ENCODE measurements at places on chromosomes 3 and 15.
A peak's percentile ranks its signal among the peaks of the same experiment; 100 is the strongest.

DNA sequence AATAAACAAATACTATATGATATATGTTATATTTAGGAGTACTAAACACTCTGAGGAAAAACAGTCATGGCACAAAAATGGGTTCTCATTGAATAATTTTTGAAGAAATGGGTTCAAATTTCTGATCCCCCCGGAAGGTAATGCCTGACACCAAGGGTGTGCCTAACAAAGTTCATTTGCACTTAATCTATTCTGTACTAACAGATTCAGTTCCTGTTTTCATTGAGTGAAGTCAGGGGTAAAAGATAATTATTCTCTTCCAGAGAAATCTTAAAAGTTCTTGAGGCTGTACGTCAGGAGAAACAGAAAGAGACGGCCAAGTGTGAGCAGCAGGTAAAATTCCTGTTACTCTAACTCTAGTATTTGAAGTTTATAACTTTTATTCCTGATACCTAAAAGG, 34.5 kb upstream of the TMEM42 start:
- DNase-seq = no peak

- no peak for DNase-seq
Measured at GRCh38 chr15:29903785-29904464, 81.7 kb upstream of the TJP1 start.

DNA sequence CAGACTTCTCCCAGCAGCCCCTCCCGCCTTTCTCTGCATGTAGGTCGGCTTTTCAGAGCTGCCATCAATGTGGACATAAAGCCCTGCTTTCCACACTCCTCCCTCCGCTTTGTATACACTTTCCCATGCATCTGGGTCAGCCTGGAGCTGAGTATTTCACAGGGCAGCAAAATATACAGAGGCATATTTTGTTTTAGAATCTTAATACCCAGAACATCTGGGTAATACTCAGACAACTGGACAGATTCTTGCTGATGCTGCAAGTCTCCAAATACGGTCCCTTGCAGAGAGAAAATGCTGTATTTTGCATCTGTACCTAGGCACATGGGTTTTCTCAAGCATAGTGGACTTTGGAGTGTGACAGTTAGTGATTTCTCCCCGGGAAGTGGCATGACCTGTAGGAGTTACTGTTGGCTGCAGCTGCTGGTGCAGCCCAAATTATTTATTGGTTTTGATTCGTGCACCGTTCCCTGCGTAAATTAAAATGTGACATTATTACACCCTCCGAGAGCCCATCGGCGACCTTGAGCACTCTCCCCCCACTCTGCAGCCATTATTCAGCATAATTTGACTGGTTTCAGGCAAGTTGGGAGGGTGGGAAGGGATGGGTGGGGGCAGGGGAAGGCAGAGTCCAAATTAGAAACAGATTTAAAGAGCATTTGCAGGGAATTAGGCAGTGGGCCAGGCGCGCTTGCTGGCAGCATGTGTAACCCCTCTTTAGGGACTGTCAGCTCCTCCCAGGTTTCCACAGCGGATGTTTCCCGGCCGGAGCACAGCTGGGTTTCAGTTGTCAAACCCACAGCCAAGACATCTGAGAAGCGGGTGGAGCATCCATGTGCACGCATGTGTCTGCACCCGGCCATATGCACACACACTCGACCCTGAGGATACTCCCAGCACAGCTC, 100.8 kb downstream of the CPN2 start:
- peak; percentile 77 for DNase-seq

- peak; percentile 65 for DNase-seq
Measured at GRCh38 chr15:39426552-39427532, 154.0 kb upstream of the THBS1 start.

DNA sequence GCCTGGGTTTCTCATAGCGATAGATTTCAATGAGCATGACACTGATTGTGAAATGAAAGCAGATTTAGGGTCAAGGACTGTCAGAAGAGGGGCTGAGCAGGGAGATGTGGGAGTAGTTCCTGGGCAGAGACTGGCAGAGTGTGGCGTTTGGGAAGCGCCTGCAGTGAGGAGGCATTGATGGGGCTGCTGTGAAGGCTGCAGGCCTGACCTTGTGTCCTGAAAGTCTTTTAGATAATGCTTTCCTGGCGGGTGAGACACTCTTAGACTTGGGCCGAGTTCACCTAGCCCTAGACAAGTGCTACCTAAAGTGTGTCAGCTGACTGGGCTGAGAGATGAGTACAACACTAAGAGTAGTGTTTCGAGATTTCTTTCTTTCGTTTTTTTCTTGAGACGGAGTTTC, 20.7 kb downstream of the USP13 start:
- DNase-seq = no peak

DNA sequence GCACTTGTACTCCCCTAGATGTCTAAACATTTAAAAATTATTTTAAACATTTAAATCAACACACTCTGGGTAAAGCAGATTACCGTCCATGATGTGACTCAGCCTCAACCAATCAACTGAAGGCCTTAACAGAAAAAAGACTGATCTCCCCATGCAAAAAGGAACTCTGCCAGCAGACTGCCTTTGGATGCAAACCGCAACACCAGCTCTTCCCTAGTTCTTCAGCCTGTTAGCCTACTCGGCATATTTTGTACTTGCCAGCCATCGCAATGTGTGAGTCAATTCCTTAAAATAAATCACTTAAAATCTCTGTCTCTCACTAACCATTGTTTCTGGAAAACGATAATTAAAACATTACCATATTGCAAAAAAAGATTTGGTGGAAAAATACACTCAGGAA, 375.9 kb downstream of the RSL24D1 start:
- DNase-seq = no peak

DNA sequence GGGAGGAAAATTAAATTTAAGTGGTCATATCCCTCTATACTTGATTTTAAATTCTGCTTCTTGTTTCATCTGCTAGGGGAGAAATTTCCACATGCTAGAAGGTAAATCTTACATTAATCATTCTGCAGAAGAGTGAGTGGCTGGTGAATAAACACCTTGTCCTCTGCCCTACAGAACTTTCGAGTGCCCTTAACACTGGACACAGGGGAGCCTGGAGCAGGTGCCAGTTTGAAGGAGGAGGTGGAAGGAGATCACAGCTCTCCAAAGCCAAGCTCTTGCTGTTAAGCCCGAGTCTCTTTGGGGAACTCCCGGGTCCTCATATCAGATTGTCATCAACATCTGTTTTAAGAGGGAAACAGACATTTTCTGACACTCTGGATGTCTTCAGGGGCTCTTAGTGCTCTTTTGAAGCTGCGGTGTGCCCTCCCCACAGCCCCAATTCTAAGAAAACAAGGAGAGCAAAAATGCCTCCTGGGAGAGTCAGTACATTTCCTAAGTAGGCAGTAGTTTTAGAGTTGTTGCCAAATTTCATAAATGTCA, 31.3 kb downstream of the LAMP3 start:
- DNase-seq = no peak

DNA sequence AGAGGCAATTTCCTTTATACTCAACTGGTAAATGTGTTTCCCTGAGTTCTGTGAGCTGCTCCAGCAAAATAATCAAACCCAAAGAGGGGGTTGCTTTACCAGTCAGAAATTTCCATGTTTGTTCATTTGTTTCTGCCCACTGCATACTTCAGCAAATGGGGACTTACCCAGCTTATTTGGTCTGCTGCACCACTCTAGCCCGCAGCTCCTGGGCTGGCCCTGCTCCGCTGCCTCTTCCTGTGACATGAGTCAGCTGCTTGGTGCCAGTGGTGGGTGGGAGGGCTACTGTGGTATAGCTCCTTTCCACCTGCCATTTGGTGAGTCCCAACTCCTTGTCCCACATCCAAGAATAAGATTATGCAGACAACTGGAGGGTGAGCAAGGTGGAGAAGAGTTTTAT, 644.2 kb downstream of the MCTP2 start:
- DNase-seq = no peak

GRCh38 chr15:29066310-29066709, 180.5 kb downstream of the APBA2 start:
- DNase-seq = no peak

- no peak for DNase-seq
Measured at GRCh38 chr3:23172059-23172458, 31.1 kb upstream of the UBE2E2 start.

DNA sequence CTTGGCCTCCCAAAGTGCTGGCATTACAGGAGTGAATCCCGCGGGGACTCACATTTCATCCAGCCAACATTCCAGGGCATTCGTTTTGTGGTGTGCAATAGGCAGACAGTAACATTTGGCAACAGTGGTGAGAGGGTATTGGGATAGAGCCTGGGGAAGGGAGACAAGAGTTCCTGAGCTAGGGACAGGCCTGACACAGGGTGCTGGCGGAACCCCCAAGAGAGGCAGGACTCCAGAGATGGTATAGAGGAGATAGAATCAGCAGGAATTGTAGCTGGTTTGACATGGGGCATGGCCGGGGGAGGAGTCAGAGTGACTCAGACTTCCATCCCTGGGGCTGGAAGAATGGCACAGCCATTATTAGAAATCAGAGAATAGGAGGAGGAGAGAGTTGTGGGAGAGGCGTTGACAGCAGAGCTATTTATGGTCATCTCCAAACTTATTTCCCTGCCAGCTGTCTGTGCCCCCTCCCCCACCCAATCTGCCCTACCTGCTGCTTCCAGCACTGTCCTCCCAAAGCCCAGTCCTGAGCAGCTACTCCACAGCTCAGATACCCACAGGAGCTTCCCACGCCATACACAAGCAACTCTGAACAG, 4.4 kb upstream of the IDH2 start:
- peak; percentile 84 for DNase-seq

DNA sequence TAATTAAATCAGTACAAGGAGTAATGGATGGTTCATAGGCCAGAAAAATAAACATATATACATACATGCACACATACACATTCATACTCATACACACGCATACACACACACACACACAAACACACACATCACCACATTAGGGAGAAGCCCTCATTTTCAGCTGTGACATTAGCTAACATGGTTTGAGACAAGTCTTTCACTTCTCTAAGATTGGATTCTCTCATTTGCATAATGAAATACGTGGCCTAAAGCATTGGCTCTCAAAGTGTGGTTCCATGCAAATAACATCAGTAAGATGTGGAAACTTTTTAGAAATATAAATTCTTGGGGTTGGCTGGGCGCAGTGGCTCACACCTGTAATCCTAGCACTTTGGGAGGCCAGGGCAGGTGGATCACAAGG, 452.6 kb downstream of the TAFA4 start:
- no peak for DNase-seq

DNA sequence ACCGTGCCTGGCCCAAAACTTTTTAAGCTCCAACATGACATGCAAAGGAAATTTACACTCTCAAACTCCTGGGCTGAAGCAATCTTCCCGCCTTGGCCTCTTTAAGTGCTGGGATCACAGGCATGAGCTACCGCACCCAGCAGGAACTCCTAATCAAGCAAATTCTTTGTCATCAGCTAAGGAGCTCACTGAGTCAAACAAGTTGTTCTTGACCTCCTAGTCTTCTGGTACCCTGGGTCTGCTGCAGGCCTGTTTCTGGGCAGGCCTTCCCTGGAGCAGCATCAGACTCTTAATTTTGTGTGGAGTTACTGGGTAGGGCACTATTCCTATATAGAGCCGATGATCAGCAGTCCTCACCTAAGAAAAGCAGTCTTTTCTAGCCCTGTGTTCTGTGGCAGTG, 68.4 kb upstream of the FLNB start:
- DNase-seq = no peak

GRCh38 chr3:129974833-129975704, 549 bp downstream of the TRH start:
- peak; percentile 47 for DNase-seq

DNA sequence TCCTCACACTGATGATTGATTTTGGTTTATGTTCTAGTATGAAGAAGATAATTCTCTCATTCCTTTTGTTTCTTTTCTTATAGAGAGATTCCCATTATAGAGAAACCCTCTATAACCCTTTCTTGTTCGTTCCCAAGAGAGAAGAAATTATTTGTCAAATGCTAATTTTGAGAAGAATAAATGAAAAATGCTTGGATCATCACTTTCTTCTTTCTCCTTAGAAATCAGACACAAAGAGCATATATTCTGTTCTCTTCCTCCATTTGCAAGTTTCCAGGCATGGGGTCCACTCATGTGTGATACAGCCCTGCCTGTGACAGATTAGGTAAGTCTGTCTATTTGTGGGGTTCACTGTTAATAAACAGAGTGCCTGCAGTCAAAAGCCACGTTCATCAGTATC, 222.6 kb upstream of the NECTIN3 start:
- DNase-seq = no peak

DNA sequence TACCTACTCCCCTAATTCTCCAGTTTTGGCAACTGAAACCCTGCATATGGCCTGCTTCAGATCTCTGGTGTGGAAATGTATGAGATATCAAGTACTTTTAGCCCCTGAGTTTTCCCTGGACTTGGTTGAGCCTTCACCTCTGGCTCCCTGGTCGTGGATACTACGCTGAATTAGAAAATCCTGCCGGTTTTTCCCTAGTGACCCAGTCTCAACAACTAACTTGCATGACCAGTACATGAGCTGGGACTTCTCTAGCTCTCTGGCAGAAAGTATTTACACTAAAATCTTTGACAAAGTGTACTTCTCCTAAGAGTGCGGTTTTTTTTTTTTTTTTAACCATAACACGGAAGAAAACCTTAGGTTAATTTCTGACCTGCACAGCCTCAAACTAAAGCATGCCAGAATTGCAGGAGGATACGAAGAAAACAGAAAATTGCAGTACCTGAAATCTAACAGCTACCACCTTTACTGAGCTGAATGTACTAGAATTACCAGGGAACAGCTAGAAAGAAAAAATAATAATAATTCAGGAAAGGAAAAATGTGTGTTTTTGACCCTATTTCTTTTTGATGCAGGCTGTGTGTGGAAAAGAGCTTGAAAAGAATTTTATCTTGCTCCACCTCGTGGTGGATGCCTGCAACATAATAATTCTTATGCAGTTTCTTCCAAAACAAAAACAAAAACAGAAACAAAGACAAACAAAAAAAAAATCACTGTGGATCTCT, 165.6 kb downstream of the GMNC start:
- peak; percentile 15 for DNase-seq

GRCh38 chr15:73934281-73934680, 8.0 kb downstream of the LOXL1 start:
- no peak for DNase-seq

DNA sequence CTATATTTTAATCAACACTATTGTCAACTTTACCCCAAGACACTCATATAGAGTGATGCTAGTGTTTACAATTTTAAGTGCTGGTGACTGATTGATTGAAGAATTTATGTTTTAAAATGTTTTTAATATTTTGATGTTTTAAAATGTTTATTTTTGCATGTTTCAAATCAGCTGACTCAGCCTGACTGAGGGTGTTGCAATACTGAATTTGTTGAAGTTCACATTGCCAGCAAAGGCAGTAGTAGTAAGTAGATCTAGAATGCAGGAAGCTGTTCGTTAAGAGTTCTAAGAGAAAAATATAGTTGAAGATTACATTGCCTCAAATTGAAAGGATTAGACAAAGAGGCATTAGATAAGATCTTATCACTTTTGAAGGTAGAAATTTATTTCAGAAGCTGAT, 977.6 kb downstream of the IGSF11 start:
- DNase-seq = no peak

GRCh38 chr3:175495331-175495730, 636.2 kb downstream of the NAALADL2 start:
- DNase-seq = no peak

DNA sequence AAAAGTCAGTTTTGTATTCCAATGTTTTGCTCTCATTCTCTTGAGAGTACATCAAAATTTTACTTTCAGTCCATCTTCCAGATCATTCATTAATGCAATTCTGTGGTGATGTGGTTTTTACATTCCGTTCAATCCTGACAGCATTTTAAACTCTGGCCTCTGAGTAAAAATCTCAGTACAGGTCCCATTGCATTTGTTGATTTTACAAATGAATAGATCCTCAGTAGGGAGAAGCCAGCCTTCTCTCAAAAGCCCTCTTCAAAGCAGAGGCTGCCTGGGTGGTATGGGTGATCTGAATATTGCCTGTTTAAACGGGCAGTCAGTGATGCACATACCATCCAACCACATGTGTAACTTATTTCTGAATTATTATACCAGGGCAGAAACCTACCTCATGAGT, 72.5 kb upstream of the TSC22D2 start:
- peak; percentile 15 for DNase-seq

All from GM03348 (cell line).